Stimulated activated naive B cell treated with anti-CD40 and anti-IgM and Interleukin-4, amounts not matched to agents 10 μg/mL and 1 μg/mL and 100 μg/mL, for 72 hours (primary cell): ENCODE measurements at places on chromosomes 2 and 18.

DNA sequence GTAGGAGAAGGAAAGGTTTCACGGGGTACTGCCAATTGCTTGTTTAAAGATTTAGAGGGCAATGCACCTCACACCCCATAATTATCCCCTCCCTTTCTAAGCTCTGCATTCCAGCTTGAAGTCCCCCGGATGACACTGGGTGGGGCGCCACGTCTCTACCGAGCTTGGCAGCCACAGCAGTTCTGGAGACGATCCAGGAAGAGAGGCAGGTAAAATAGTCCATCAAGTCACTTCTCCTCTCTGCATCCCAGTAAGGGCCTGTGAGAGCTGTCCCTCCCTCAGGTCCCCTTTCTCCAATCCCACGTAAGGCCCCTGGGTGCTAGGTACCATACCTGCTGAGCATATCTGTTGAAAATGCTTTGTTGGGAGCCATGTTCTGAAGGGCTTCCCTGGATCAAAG is 65.7 kb downstream of the CAPN13 start:
- no peak for DNase-seq

DNA sequence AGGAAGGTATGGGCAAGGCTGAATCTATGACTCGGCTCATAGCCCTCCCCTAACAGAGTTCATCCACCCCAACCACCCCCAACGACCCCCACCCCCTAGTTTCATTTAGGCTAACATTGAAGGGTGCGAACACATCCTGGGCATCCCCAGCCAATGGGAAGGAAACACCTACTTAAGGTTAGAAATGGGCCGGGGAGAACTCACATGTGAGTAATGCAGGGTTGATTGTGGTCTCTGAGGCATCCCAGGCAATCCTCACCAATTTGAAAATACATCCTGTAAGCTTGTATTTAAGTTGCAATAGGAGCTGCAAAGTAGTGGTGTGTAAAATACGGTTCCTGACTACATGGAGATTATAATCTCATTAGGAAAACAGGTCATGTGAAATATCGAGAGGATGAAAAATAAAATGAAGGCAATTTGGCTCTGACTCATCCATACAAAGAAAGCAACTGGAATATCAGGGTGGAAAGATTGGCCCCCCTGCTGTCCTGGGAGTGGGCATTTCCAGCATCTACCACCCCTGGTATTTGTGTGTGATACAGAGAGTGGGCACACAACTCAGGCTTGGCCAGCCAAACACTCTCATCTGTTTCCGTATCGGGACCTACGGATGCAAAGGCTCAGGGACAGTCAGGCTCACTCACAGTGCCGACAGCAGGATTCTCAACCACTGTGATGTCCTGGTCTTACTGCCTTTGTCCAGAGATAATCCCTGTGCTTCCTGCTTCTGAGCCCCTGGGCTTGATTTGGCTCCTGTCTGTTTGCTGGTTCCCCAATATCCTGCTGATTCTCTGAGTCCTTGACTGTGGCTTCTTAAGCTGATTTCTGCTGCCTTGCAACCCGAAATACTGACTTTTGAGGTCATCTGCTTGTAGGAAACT is 90.0 kb upstream of the NCKAP5 start:
- no peak for DNase-seq

- DNase-seq: no peak
Observed at GRCh38 chr2:239106314-239106908, 258.5 kb downstream of the TWIST2 start.

- DNase-seq: no peak
Observed at GRCh38 chr2:165568361-165568760, 98.9 kb downstream of the CSRNP3 start.

- DNase-seq: no peak
Observed at GRCh38 chr18:56959120-56959519, 187.8 kb upstream of the BOD1L2 start.

GRCh38 chr2:168254158-168254935 is 7.0 kb upstream of the STK39 start:
- DNase-seq: no peak

DNA sequence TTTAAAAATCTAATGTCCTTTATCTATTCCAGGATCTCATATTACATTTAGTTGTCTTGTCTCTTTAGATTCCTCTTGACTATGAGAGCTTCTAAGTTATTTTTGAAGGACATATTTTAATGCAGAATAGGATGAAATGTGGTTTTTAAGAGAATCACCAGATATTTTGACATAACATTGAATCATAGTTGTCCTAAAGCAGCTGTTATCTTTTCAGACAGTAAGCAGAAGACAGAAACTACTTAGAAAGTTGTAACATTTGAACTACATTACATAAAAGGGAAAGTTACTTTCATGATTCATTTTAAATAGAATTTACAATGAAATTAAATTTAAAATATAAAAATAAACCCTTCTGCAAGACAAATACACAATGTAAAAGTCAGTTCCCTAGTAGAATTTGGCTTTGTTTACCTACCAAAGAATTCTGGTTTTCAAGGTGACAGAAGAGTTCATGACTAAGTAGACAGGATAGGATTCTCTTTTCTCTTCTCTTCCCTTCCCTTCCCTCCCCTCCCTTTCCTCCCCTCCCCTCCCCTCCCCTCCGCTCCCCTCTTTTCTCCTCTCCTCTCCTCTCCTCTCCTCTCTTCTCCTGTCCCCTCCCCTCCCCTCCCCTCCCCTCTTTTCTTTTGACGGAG is 186.0 kb downstream of the DIS3L2 start:
- DNase-seq: no peak
